NCI-H2029 (cell line): ENCODE measurements at places on chromosomes 4 and X.

GRCh38 chr4:139085141-139085540 lies 69.6 kb downstream of the NOCT start:
- DNase-seq = no peak

GRCh38 chr4:8534129-8534528 lies 46.1 kb upstream of the GPR78 start:
- peak; percentile 6 for DNase-seq

DNA sequence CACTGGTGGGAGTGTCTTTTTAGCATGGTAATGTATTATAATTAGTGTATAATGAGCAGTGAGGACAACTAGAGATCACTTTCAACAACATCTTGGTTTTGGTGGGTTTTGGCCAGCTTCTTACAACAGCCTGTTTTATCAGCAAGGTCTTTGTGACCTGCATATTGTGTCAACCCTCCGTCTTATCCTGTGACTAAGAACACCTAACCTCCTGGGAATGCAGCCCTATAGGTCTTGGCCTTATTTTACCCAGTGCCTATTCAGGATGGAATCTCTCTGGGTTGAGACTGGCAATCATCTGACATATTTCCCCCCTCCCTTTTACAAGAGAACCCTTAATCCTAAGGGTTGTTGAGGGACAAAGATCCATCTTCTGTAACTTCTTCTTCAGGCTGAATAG lies 21.9 kb upstream of the ADH4 start:
- DNase-seq = no peak

DNA sequence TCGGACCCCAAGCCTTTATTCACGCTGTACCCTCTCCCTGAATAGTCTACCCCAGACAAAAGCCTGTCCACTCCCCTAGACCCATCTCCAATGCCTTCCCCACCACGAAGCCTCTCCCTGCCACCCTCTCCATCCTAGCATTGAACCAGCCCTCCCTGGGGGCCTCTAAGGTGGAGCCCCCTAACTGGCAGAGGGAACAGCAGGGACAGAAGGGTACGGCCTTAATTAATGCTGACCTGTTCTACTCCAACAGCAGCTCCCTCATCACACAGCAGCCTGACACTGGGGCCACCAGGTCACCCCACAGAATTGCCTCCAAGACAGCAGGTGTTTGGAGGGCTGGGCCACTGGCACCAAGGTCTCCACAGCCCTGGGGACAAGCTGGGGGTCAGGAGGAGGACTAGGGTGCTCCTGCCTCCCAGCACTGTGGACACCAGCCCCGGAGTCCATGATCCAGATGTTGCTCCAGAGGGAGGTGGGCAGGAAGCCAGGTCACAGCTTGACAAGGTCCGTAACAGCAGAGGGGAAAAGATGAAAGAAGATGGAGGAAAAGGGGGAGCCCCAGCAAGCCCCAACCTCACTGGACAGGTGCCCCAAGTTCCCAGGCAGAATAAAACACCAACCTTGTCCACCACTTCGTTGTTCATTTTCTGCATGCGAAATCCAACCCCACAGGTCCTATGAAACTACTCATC lies 3.7 kb downstream of the CRMP1 start:
- no peak for DNase-seq

GRCh38 chrX:147550217-147550616 lies 361.5 kb upstream of the FMR1 start:
- DNase-seq = no peak

DNA sequence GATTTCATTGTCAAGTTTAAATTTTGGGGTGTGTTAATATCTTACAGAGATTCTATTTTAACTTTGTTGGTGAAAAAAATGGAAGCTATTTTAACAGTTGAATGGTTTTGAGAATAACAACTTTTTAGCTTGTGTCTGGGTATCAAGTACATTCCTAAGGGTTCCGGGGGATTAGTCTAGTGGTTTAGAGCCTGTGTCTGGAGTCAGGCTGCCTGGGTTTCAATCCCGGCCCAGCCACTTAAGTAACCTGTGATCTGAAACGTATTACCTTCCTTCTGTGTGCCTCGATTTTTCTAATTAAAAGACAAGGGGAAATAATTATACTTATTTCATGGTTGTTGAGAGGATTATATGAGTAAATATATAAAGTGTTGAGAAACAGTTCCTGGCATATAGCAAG lies 288.6 kb upstream of the NR3C2 start:
- DNase-seq = no peak

- peak; percentile 17 for DNase-seq
Measured at GRCh38 chrX:133335027-133335426, 80.3 kb downstream of the GPC4 start.

DNA sequence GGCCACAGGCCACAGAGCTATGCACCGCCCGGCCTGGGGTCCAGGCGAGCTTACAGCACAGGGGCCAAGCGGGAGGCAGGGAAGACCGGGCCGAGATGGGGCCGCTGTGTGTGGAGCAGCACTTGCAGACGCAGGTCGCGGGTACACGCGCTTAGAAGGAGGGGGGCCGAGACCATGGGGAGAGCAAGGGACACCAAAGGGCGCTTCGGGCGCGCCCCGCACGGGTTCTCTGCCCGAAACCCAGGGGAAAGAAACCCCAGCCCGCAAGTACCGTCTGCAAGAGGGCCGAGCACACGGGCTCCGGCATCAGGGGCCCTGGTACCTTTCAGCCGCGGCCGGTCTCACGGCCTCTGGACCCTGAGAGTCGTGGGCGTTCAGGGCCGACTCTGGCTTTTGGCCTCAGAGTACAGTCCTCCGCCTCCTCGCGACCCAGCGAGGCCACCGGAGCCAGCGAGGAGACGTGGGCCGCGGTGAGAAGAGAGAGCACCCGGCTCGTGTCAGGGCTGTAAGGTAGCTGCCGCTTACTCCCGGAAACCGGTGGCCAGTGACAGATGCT lies 342 bp downstream of the EOLA2 start:
- DNase-seq = no peak

GRCh38 chr4:54226404-54227255 lies 2.5 kb upstream of the PDGFRA start:
- no peak for DNase-seq

- no peak for DNase-seq
Measured at GRCh38 chr4:7985891-7986441, 46.3 kb upstream of the AFAP1 start.

DNA sequence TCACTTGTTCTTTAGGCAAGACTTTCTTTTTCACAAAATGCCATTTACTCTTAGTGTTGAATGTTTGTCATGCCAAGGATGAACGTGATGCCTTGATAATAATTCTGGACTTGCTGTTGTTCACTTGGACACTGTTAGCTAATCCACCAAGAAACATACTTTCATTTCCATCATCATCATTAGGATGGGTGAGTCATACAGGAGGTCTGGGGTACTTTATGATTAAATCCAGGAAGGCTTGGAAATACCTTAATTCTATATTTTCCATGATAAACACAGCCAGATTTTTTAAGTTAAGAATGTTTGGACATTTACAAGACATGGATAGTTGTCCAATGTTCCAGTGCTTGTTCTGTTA lies 260.7 kb upstream of the GIMD1 start:
- DNase-seq = no peak

- DNase-seq = no peak
Measured at GRCh38 chr4:111556851-111557250, 588.4 kb upstream of the FAM241A start.

DNA sequence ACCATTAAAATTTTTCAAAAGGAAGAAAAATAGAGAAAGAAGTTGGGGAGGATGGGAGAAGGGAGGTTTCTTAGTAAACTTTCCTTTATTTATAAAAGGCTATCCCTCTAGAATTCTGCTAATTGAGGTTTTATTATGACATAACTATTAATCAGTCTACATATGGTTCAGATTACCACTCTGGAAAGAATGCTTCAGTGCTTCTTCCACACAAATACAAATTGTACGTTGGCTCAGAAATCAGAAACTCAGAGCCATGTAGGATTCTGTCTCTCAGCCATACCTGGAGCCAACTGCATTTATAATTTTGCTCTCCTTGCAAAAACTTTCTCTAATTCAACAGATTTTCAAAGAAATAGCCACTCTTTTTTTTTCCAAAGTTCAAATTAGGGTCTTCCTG lies 37.1 kb downstream of the SRPX start:
- DNase-seq = no peak

DNA sequence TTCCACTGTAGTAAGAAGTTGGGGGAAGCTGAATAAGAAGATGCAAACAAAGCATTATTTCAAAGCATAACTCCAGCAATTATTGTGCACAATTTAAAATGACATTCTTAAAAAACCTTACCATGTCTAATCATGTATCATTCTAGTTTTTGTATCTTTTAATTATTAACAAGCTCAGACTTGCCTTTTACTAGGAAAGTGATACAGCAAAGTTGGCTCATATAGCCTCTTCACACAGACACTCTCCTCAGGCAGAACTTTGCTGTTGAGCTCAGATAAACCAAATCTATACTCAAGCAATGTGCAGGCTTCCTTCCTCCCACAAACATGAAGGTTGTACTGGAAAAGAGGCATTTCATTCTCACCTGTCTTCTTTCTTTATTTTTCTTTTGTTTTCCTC lies 358.7 kb upstream of the EMCN start:
- no peak for DNase-seq

DNA sequence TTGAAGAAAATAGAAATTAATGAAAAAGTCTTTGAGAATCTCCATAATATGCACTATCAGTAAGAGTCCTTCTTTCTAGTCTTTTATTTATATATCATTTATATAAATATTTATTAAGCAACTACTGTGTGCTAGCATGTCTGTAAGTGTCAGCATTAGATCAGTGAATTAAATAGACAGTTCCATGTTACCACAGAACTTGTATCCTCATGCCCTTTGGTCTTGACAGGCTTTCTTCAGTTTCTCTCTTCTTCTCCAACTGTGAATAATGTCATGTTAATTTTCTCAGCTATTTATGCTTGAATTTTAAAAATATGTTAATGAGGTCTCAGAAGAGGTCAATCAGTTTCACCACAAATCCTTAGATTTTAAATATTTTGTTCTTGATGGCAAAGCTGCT lies 389.6 kb upstream of the TRAM1L1 start:
- no peak for DNase-seq

DNA sequence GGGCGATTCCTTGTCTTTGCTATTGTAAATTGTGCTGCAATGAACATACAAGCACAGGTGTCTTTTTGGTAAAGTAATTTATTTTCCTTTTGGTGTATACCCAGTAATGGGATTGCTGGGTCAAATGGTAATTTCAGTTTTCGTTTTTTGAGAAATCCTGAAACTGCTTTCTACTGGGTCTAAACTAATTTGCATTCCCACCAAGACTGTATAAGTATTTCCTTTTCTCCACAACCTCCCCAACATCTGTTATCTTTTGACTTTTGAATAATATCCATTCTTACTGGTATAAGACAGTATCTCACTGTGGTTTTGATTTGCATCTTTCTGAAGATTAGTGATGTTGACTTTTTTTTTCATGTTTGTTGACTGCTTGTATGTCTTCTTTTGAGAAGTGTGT lies 2506.0 kb downstream of the PCDH7 start:
- no peak for DNase-seq

GRCh38 chr4:38011511-38012162 lies 51.4 kb downstream of the PTTG2 start:
- DNase-seq = no peak

DNA sequence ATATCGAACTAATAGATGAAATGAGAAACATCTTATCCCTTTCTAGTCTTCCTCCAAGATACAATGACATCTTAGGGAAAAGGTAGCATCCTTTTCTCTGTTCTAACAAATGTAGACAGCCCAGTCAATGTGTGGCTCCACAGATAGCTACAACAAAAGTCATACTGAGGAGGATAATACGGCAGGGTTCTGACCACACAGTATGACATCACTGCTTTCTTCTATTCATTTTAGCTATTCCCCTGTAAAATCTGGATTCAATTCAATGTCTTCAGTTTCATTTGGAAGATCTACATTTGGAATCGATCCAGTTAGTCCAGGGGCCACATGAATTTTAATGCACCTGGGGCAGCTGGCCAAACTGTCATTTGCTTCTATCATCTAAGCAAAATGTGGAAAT lies 51.4 kb downstream of the ENOX2 start:
- DNase-seq = no peak

GRCh38 chr4:128718768-128719167 lies 90.7 kb upstream of the JADE1 start:
- no peak for DNase-seq

DNA sequence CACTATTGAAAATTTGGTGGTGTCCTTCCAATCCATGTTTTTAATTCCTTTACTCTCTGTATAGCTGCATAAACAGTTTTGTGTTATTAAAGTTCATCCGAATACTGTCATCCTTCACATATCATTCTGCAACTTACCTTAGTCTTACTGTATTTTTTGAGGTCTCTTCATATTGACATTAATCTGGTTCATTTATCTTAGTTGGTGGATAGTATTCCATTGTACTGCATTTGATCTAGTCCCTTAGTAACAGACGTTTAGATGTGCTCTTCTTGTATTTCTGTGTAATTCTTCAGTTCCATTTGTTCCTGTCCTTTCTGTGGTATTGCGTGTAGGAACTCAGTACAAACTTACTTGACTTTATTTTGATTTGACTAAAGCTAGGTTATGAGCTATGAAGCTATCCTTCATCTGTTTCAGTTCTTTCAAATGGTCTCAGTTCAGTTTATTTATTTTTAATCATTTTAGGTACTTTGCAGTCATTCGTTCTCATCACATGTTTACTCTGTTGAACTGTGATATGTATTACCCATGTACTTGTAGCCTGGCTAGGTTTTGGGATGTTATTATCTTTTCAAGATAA lies 41.3 kb downstream of the RAPGEF2 start:
- DNase-seq = no peak

DNA sequence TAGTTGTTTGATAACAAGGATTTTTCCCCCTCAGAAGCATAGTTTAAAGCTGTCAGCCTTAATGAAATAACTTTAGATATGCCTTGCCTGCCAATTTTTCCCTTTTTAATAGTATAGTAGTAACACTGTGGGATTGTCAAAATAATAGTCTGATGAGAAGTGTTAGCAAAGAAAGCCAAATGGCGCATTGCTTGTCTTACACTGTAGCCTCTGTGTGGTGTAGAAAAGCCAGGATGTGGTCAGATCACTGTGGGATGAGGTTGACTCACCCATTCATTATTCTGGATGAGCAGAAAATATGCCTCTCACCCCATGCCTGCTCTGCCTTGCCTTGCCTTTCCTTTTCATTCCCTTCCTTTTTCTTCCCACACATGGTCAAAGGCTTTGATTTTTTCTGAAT lies 257.8 kb upstream of the NRK start:
- no peak for DNase-seq

DNA sequence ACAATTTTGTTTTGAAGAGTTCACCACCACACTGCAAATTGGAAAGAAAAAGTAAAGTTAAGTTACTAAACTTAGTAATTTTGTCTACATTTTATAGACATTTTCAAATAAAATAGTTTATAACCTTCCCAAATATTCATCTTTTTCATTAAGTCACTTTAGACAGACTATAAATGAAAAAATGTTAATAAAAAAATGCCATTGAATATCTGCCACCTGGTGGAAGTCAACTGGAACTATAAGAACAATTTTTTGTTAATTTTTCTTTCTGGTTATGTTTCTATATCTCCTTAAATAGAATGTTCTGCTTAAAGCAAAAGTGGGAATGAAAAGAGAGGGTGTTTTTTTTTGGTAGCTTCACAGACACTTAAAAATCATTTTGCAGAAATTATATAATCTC lies 534.4 kb upstream of the PCDH10 start:
- no peak for DNase-seq
